ENCODE measurements at places on chromosomes 1 and 21.

DNA sequence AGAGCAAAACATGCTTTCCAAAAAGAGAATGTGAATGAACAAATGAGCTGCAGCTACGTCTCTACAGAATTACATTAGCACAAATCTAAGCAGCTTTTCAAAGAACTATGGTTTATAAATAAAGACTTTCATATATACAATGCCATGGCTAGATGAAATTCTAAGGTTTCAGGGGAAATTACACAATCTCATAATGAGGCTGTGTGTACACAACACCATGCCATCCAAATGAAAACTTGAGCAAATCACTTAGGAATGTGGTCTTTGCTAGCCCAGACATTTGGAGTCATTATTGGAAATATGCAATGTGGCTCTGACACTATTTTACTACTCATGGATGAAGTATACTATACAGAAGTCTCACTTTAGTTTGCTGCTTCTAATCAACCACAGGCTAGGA is 37.5 kb downstream of the SPAG17 start:
- DNase-seq = no peak

GRCh38 chr1:8473121-8473875 is 155.4 kb downstream of the SLC45A1 start:
- no peak for DNase-seq

DNA sequence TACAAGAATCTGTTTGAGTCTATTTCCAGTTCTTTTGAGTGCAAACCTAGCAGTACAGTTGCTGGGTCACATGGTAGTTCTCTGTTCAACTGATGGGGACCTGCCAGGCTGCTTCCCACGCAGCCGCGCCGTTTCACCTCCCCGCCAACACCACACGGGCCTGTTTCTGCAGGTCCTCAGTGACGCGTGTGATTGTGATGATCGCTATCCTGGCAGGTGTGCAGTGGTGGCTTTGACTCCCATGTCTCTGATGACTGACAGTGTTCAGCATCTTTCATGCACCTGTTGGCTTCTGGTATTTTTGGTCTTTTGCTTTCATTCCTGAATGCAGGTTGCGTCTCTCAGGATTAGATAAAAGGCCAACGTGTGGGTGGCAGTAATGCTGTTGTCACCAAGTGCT is 41.6 kb downstream of the FAAP20 start:
- no peak for DNase-seq

DNA sequence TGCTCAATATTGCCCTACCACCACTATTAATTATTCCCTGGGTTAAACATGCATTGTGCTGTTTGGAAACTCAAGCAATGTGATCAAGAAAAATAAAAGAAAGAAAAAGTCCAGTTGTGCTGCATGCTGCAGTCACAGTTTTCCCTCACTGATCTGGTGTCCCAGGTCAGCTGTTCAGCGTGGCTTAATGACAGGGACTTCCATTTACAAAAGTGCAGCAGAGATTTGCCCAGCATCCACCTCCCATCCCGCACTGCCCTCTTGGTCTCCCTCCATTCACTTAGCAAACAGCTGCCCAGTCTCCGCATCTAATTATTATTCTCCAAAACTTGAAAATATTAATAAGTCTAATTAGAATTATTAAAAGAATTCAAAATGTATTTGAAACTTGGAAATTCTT is 2.0 kb upstream of the OR2T4 start:
- DNase-seq = no peak

DNA sequence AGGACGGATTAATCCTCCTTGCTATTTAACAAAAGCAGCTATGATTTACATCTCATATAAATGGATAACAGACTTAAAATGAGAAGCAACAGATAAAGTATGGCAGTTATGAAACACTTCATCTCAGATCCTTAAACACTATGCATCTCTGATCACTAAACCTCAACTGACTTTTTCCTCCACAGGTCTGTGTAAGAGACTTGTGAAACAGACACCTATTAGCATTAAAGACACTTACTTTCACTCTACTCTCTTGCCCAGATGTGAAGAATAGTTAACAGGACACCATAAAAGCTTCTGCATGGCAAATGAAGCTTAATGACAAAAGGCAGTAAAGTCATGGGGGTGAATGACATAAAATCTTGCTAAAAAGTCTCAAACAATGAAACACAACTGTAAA is 6.2 kb downstream of the LIN9 start:
- DNase-seq = no peak

DNA sequence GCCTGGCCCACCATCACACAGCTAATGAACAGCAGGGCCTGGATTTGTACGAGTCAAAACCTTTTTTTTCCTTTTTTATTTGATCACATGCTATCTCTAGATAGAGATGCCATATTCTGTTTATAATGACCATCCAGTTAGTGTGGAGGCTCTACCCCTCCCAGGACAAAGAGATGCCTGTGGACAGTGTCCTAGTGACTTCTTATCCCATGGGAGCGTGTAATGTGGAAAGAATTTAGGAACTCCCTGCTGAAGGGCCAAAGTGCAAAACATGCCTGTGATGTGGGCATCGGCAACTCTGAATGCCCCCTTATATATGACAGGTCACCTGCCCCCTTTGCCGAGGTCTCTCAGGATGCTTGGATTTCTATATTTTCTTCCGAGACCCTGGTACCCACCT is 292.2 kb downstream of the RRAGC start:
- DNase-seq = no peak

Measured in NT2/D1 (cell line).